ENCODE measurements at places on chromosomes 3 and 15.
A peak's percentile ranks its signal among the peaks of the same experiment; 100 is the strongest.

DNA sequence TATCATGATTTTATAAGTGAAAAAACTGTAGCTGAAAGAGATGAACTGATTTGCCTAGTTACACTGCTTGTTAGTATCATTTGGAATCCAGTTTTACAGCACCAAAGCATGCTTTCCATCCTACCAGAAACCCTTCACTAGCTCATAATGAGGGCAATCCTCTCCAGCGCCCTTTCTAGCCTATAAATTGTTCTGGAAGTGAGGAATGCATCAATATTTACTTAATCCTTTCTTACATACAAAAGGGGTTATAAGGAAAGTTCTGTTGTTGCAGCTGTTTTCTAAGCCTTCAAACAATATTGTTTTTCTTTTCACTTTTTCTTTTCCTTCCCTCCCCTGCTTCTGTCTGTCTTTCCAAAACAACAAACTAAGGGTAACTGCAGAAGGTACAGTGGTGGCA is 11.0 kb upstream of the PCCB start:
- DNase-seq: no peak

DNA sequence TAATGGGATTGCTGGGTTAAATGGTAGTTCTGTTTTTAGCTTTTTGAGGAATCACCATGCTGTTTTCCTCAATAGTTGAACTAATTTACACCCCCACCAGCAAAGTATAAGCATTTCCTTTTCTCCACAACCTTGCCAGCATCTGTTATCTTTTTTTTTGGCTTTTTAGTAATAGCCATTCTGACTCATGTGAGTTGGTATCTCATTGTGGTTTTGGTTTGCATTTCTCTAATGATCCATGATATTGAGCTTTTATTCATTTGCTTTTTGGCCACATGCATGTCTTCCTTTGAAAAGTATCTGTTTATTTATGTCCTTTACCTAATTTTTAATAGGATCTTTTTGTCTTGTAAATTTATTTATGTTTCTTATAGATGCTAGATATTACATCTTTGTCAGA is 288.2 kb downstream of the EPHA6 start:
- no peak for DNase-seq

DNA sequence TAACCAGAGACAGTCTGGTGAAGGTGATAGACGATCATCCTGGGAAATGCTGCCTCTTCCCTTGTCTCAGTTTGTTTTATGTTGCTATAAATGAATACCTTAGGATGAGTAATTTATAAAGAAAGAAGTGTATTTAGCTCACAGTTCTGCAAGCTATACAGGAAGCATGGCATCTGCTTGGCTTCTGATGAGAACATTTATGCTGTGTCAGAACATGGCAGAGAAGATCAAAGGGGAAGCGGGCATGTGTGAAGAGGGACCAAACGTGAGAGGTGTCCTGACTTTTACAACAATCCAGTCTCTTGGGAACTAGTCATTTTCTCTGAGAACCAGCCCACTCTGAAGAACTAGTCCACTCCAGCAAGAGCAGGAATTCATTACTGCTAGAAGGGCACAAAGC is 9.6 kb downstream of the CMC1 start:
- no peak for DNase-seq

GRCh38 chr3:42613462-42613861 is 13.0 kb downstream of the NKTR start:
- no peak for DNase-seq

DNA sequence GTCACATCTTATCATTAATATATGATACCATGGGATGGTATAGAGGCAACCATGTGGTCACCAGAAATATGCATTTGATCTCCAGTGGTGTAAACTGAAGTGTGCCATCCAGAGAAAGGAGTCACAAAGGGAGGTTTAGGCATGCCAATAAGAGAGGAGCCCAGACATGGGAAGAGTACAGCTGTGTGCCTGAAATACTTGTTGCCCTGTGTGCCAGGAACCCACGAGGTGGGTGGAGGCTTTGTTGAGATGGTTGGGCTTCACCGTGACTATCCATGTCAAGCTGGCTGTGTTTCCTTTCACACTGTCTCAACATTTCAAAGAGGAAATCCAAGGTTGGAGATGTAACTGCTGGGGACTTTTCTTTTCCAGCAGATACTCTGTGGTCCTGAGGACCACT is 43.5 kb downstream of the CACNA2D3 start:
- DNase-seq: no peak

DNA sequence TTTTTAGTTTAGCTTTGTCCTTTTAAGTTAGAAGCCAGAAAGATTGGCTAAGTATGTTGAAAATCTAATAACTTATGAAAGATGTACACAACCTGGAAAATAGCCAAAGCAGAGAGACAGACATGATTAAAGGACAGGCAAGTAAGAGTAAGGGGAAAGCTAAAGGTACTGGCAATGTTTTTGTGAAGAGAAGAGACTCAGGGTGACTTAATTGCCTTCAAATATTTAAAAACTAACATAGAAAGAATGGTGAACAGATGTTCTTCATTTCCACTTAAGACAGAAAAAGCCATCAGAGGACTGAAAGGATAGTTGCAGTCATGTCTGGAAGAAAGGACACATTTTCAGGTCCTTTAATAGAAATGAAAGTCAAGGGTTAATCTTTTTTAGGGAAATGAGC is 68.8 kb downstream of the ZNF385D start:
- peak; percentile 21 for DNase-seq

GRCh38 chr15:39828374-39828931 is 45.8 kb upstream of the FSIP1 start:
- DNase-seq: peak; percentile 44

DNA sequence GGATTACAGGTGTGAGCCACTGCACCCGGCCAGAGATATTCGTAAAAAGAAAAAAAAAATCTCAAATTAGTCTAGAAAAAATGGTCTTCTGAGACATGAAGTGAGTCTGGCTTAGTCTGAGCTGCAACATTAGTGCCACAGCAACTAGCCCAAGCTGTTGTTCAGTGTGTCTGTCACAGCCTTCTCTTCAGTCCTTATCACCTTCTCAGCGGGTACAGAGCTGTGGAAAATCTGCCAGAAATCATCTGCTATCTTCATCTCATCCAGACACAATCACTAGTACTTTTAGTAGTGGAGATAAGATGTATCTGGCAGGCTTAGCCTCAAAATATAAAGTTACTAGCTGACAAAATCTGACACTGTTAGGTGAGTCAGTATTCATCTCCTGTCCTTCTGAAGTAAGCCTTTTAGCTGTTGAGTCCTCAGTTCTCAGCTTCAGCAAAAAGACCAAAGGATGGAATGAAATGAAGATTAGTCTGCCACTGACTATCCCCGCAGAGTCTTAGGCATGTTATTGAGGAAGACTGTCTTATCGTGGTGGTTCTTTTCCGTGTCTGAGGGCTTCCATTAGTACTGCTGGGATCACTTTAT is 120.5 kb upstream of the CGNL1 start:
- no peak for DNase-seq

DNA sequence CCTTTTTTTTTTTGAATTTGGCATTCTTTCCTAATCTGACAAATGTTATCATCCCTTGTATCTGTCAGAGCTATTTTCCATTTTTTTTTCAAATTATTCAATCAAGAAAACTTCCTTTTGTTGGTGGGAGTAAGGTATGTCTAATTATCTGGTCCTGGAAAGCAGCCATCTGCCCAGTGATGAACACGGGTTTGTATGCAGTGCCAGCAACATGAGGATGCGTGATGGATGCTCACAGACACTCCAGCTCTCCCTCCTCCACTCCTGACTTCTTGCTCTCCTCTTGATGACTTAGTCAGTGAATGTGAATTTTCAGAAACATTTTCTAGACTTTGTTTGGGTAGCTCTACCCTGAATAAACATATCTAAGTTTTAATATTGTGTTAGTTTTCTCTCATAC is 79.2 kb downstream of the IL1RAP start:
- DNase-seq: no peak

DNA sequence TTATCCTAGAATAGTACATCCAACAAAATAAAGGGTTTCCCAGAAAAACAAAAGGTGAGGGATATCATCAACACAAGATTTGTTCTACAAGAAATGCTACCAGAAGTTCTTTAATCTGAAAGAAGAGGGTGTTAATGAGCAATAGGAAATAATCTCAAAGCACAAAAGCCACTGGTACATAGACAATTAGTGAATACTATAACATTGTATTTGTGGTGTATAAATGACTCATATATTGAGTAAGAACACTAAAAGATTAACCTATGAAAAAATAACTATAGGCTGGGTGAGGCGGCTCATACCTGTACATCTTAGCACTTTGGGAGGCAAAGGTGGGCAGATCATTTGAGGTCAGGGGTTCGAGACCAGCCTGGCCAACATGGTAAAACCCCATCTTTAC is 210.2 kb upstream of the SLITRK3 start:
- no peak for DNase-seq

DNA sequence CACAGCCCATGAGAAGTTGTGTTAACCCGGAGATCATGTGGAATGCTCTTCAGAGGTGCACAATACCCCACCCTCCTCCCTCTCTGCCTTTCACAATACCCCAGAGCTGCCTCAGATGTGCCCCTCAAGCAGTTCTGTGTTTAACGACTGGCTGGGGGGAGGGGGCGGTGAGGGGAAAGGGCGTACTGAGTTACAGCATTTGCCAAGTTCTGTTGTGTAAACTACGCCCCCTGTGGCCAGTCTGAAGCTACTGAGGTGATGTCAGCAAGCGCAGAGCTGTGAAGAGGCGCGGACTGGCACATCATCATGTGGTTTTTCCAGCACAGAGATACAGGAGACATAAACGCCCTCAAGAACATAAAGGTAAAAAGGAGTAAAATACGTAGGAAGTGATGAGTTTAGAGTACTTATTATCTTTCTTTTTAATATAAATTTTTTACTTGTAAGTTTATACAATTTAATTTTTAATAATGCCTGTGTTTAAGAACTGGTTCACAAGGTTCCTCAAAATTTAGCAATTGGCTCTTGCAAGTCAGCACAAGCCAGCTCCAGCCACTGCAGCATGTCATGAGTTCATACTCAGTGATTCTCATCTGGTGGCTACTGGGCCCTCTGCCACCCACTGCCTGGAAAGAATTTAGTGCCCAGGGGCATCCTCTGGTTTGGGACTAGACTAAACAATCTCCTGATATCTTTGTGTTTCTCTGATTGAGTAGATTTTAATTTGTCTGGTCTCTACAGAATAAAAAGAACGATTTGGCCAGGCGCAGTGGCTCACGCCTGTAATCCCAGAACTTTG is 1.7 kb downstream of the EPB42 start:
- peak; percentile 20 for DNase-seq

DNA sequence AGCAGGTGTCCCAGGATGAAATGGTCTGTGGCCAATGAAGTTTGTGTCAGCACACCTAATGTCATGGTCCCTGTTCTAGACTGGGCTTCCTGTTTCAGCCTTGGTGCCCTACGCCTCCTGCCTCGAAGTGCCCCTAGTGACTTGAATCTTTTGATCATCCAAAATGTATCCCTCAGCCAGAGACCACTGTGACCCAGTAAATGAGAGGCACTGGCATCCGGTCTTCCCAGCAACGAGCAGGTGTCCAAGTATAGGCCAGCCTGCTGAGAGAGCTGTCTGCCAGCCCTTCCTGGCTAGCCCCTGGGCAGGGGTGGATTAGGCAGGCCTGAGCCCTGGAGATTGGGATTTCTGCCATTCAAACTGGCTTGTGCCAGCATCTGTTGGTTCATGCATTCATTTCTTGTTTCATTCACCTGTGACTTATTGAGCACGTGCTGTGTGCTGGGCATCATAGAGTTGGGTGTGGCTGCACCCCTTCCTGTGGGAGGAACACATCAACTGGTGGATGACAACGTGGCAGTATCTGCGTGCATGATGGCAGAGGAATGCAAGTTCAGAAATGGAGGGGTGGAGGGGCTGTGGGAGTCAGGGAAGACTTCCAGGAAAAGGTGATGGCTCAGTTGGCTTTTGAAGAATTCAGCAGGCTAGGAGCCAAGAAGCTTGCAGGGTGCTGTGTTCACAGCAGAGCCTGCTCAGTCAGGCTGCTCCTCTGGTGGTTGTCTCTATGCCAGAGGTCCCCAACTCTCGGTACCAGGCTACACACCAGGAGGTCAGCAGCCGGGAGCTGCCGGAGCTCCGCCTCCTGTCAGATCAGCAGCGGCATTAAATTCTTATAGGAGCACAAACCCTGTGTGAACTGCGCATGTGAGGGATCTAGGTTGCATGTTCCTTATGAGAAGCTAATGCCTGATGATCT is 21.6 kb downstream of the ESYT3 start:
- no peak for DNase-seq

GRCh38 chr15:59304807-59305206 is 67.9 kb downstream of the MYO1E start:
- DNase-seq: no peak

DNA sequence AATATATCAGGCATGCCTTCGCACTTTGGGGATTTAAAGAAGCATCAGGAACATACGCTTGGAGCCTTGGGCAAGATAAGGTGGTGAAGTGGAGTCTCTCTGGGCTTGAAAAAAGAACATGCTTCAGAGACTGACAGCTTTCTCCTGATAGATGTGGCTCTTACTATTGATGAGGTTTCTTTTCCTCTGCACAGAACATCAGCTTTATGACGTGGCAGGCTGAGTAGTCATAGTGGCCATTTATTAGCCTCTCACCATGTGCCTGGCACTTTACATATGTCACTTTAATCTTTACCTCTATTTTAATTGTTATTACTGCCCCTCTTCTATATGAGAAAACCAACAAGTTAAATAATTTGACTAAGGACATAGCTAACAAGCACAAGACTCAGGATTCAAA is 19.0 kb upstream of the LRRC58 start:
- DNase-seq: no peak

GRCh38 chr15:70753101-70753829 is 10.1 kb downstream of the UACA start:
- DNase-seq: peak; percentile 46

DNA sequence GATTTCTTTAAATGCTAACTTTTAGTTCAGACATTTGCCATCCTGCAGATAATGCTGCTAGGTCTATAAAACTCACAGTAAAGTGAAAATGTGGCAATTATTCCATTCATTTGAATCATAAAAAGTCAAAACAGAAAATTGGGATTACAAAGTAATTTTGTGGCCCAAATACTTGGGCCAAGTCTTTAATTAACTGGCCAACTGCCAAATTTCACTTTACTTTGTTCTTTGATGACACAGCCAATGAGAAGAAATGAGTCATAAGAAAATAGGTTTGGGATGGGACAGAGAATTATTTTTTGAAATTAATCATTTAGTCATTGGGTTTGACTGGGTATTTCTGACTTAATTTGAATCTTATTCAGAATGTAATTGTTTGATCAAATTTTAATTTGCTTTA is 89.8 kb upstream of the SLC2A2 start:
- DNase-seq: peak; percentile 43

DNA sequence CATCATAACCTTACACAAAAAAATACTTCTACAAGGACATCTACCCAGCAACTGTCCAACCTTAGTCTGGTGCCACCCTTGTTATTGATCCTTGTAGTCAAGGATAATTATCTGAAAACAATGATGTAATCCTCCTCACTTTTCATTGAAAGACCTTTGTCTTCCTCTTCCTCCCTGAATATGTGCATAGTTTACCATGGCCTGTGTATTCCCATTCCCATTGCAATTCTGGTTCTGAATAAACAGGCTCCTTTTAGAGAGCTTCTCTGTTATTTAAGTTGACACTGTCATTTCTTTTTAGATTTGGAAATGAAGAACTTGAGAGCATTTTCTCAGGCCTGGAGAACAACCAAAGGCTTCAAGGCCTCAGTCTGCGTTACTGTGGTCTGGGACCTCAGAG is 53.3 kb upstream of the RNF7 start:
- DNase-seq: no peak

GRCh38 chr3:54870423-54870822 is 57.4 kb downstream of the LRTM1 start:
- peak; percentile 96 for DNase-seq

Measured in fibroblast of skin of scalp (primary cell).